ENCODE measurements at places on chromosomes 11 and 22.

- DNase-seq, result no peak
Measured at GRCh38 chr11:120420572-120420971, 84.4 kb downstream of the ARHGEF12 start.

DNA sequence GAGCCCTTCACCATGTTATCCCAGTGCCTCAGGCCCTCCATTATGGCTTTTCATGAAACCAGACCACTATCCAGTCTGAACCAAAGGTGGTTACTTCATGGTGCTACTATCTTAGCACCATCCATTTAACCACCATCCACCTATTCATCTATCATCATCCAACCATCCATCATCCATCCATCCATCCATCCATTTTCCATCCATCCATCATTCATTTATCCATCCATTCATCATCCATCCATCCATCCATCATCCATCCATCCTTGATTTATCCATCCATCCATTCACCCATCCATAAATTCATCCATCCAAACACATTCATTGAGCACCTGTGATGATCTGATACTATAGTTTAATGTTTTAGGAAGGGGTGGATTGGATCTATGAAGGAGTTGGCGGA, 93.5 kb downstream of the CCDC81 start:
- DNase-seq, result no peak

DNA sequence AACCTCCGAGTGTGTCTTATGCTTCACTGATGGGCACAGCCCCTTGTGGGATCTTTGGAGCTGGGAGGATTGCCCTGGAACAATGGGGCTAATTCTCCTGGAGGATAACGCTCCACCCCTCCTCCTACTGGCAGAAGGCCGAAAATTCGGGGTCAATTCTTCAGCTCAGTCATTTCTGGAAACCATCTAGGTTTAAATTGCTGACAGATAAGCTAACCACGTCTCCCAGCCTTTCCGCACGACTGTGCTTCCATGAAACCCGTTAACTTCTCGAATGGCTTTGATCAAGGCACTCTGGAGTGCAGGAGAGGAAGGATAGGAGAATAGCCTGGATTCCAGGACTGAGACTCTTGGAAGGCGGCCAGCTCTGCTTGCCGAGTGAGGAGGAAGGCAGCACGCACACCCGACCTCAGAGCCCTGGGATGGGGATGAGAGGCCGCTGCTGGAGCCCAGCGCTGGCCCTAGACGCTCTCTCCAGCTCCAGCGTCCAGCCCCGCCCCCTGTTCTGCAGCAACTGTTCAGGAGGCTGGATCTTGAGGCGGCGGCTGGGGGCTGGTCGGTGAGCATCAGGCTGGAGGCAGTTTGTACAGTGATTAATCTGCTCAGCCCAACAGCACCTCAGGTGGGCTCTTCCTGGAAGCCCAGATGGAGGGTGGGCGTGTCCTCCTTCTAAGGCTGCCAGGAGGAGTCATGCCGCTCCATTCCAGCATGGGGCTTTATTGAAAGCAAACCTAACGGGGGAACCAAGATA, 176.7 kb upstream of the NCAM1 start:
- no peak for DNase-seq

DNA sequence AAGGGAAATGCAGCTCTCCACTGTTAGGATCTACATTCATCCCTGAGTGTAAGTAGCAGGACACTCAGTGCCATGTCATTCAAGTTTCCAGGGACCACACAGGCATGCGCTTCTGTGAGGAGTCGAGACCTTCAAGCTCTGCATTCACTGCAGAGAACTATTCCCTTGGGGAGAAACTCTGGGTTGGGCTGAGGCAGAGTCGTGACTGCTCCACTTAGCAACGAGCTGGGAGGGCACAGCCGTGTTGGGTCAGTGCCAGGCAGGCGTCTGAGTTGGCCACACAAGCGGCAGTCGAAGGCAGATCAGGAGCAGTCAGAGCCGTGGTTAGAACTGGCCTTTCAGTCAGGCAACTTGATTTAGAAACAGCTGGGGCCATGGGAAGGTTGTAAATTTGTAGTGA, 14.7 kb downstream of the MPEG1 start:
- no peak for DNase-seq

DNA sequence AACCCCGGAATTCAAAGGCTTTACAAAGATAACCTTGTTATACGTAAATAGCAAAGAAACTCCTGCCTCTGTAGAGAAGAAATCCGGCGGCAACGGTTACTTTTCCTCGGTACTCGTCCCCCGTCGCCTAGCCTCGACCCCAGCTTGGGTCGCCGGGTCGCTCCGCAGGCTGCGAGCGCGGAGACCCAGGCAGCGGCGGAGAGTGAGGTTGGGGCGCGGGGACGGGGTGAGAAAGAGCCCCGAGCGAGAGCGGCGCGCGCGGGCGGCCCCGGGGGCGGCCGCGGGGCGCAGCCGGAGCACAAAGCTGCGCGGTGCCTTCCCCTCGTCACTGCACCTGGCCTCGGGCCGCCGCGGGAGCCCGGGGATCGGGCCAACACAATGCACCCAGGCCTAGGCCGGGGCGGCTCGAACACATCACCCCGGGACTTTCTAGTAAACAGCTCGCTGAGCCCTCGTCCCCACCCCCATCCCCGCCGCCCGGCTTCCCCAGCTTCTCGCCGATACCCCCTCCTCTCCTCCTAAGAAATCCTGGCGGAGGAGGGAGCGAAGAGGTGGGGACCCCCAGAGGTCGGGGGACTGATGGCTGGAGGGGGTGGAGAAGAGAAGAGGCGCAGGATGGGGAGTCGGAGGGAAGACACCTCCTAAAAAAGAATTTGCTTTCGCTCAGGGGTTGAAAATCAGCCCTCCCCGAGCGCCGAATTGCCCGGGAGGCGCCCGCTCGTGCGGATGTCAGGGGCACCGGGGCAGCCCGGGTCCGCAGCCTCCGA, 845 bp downstream of the MPPED2 start:
- no peak for DNase-seq

DNA sequence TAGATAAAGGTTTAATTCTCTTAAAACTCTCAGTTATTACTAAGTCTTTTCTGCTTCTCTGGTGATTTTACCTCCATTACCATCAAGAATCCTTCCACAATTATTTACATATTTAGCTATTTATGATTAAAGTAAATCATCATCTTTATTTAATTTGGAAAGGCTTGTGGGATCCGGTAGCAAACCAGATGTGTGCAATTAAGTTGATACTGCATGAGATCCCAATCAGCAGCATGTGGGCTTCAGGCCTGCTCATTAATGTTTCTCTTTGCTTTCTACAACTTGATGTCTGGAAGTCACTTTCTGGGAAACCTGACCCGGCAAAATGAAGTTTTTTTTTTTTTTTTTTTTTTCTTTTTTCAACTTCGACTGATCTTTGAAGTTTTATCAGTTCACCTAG, 558.4 kb upstream of the ANO5 start:
- no peak for DNase-seq

GRCh38 chr11:110207123-110207522, 89.3 kb downstream of the RDX start:
- no peak for DNase-seq

GRCh38 chr11:84899740-84900139, 727.4 kb downstream of the DLG2 start:
- no peak for DNase-seq

DNA sequence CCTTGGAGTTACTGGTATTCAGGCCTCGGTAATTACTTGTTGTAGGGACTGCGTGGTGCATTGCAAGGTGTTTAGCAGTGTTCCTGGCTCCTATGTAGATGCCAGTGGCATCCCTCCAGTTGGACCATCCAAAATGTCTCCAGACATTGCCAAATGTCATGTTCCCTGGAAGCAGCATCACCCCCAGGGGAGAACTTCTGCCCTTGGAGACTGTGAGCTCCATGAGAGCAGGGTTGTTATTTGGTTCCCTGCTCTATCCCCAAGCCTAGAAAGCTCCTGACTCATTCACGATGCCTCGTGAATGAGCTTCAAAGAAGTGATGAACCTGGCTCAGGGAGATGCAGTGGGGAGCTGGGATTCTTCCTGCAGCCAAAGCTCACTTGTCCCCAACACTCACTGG, 4.8 kb upstream of the CD248 start:
- no peak for DNase-seq

- DNase-seq, result no peak
Measured at GRCh38 chr22:39928536-39929520, 27.9 kb downstream of the GRAP2 start.

GRCh38 chr11:77677138-77677537, 39.5 kb upstream of the CLNS1A start:
- no peak for DNase-seq

DNA sequence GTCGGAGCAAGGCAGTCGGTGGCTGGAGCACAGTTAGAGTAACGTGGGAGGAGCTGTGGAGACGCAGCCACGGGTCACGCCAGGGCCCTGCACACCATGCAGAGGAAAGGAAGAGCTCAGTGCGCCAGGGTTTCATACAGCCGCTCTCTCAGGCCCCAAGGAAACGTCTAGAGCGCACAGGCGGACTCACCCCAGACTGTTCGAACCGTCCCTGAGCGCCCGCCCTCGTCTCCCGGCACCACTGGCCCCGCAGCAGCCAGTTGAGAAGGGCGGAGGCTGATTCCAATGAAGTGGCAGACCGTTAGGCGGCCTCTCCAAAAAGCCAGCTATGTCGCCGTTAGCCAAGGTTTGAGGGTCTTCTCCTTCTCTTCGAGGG, 483 bp upstream of the HYLS1 start:
- DNase-seq, result no peak

- no peak for DNase-seq
Measured at GRCh38 chr11:87114093-87114492, 76.4 kb downstream of the TMEM135 start.

DNA sequence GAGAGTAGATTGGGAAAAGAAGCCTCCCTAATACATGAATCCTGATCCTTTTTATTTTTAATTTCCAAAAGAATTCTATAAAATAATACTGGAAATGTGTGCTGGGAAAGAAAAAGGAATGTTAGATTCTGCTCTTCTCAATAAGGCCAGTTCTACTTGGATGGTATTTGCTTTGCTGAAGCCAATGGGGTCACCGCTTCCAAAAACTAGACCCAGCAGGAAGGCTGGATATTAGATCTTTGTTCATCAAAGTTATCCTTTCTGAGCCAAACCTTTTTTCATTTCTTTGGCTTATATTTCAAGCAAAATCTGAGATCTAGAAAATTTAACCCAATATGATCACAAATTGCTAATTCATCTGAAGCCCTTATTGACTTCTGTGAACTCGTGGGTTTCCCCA, 41.4 kb downstream of the SCUBE2 start:
- DNase-seq, result no peak

DNA sequence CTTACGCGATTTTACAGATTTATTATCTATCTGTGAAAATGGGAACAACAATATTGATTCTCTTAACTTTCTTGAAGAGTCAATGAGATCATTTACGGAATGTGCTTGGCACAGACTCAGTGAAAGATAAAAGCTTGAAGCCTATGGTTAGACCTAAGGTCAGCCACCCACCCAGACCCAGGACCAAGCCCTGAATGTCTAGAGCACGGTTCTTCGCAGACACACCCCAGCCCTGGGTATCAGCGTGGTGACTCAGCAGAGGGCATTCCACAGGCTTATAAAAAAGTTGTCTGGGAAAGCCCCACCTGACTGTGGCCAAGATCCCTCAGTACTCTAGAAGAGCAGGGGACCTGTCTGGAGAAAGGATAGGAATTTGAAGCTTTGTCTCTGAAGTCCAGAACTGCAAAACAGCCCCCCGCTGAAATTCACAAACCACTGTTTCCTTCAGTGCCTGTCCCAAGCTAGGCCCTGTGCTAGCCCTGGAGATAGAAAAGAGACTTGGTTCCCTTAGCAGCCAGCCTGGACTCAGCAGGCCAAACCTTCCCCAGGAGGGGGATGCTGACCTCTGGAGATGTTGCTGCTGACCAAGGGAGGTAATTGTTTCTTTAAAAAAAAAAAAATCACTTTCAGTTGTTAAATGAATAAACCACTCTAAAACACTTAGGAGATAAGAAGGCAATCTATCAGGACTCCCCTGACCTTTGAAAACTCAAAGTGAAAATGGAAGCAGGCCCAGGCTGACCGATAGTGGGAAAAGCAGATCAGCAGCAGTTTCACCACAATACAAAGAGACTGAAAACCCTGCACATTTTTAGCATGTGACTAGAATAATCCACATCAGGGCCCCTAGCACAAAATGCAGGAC, 114.0 kb downstream of the ABTB2 start:
- DNase-seq, result peak; percentile 8

GRCh38 chr11:34787895-34788294, 128.3 kb downstream of the APIP start:
- no peak for DNase-seq

DNA sequence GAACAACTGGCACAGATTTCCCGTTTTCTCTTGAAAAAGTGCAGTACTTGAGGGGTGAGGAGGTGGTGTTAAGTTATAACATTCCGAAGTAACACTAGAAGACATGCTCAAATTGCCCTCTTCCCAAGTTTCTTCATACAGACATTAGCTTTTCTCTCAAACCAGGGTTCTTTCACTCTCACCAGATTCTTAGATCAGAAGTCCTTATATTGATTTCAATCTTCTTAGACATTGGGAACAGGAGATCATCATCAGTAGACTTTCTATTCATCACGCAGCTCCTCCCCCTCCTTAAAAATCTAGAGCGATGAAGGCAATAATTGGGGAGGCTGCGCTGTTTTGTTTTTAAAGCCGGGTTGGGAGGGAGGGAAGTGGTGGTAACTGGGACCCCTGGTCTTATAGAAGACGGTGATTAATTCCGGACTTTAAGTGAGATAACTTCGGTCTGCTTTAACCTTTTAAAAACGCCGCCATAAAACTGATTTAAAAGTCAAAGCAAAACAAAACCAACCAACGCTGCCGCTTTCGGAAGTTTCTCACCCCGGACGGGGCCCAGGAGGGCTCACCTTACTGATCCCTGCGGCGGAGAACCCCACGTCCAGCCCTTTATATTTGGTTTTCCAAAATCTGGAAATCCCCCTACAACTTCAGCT, 665 bp downstream of the USP28 start:
- peak; percentile 39 for DNase-seq

DNA sequence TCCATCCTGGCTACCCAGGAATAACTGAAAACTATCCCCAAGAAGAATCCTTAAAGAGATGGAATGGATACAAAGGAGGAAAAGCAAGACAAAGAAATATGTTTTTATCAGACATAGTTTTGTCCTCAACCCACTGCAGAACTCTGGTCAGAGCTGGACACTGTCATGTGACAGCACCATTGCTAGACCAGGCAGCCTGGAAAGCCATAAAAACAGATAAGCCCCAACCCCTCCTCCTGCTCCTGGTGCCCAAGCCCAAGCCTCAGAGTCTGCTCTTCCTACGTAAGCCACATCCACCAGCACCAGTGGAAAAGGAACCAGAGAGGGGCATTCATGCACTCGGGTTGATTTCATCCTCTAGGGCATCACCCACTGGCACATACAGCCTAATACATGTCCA, 116.9 kb downstream of the TRIM29 start:
- DNase-seq, result no peak

- no peak for DNase-seq
Measured at GRCh38 chr11:12155696-12156095, 45.3 kb downstream of the MICAL2 start.

DNA sequence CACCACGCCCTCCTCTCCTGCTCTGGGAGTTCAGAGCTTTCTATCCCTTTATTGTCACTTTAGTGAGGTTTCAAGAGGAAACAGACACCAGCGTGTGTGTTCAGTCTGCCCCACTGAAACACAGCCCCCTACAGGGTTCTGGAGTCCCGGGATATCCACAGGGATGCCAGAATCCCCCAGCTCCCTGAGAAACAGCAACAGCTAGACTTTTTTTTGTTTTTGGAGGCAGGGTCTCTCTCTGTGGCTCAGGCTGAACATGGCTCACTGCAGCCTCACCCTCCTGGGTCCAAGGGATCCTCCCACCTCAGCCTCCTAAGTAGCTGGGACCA, 10.4 kb downstream of the SULT4A1 start:
- no peak for DNase-seq

GRCh38 chr22:42412744-42413333, 19.4 kb downstream of the NFAM1 start:
- DNase-seq, result no peak

- no peak for DNase-seq
Measured at GRCh38 chr22:28034760-28035401, 115.8 kb upstream of the PITPNB start.
